ENCODE measurements at places on chromosomes 4 and X.

DNA sequence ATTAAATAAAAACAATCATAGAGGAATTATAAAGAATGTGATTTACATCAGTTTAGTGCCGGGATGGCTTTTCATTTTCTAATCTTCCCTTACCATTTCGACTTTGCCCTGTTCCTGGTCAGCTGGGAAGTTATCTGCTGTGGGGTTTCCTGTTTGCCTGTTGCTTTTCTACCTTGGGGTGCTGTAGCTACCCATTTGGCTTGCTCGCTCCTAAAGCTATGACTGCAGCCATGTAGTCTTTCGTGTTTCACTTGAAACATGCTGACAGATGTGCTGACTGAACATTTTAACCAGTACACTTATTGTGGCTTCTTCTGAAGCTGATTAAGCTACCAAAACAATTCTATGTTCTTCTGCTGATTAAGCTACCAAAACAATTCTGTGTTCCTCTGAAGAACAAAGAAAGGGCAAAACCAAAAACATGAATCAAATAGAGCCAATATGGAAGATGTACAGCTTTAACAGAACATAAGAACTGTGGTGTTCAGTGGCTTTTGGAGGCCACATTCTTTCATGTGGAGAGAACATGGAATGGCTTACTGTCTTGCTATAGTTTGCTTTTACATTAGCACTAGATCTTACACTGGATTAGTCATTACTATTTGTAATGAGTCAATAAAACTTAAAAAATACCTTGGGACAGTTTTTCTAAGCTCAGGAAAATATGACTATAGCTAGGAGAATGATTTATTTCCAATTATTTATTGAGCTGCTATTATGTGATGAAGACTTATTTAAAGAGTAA is 440.4 kb downstream of the SPRY1 start:
- no peak for DNase-seq

DNA sequence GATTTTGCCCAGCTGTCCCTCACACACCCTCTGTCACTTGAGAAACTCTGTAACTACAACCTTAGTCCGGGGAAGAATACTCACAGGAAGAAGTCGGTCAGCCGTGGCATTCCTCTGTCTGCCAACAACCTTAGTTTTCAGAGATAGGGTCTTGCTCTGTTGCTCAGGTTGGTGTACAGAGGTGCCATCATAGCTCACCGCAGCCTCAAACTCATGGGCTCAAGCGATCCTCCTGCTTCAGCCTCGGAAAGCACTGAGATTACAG is 12.2 kb upstream of the SPCS3 start:
- DNase-seq = no peak

- no peak for DNase-seq
Observed at GRCh38 chrX:121165930-121166359, 118.5 kb downstream of the GLUD2 start.

DNA sequence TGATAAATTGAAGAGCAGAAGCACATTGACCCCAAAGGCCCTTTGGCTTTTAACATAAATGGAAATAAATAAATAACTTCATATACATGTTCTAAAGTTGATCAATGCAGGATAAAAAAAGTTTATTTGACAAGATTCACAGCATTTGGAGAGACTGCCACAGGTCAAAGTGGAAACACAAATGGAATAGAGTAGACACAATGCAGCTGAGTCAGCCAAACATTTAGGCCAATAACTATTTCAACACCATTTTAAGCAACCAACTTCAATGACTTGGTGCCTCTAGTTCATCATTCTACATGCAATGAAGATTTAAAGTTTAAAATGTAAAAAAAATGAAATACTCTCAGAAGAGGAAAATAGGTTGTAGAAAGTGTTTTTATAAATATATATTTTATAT is 365.2 kb downstream of the FAT4 start:
- DNase-seq = no peak

- no peak for DNase-seq
Observed at GRCh38 chr4:25635501-25635900, 20.1 kb upstream of the SLC34A2 start.

GRCh38 chr4:23763559-23763958 is 126.3 kb downstream of the PPARGC1A start:
- DNase-seq = no peak

- peak; percentile 56 for DNase-seq
Observed at GRCh38 chr4:78131403-78131802, 74.3 kb downstream of the FRAS1 start.

GRCh38 chr4:176805155-176805554 is 12.4 kb upstream of the VEGFC start:
- no peak for DNase-seq

DNA sequence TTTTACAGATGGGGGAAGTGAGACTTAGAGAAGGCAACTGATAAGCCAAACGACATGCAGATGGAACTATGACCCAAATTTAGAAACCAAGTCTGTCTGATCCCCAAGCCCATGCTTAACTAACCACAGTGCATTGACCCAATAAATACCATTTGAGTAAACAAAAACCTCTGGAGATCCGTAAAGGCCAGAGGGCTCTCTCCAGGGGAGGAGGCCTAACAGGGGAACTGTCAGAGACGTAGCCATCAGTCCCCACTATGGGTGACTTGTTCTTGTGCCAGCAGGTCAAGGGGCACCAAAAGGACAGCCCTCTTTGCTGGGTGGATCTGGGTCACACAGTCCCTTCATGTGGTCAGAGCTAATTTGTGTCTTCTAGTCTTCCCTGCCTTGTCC is 420.2 kb downstream of the BCOR start:
- no peak for DNase-seq

- no peak for DNase-seq
Observed at GRCh38 chrX:68424719-68425118, 8.6 kb downstream of the OPHN1 start.

- DNase-seq = no peak
Observed at GRCh38 chr4:20337261-20337664, 85.6 kb downstream of the SLIT2 start.

GRCh38 chrX:31547416-31547815 is 475.6 kb upstream of the FTHL17 start:
- DNase-seq = no peak

DNA sequence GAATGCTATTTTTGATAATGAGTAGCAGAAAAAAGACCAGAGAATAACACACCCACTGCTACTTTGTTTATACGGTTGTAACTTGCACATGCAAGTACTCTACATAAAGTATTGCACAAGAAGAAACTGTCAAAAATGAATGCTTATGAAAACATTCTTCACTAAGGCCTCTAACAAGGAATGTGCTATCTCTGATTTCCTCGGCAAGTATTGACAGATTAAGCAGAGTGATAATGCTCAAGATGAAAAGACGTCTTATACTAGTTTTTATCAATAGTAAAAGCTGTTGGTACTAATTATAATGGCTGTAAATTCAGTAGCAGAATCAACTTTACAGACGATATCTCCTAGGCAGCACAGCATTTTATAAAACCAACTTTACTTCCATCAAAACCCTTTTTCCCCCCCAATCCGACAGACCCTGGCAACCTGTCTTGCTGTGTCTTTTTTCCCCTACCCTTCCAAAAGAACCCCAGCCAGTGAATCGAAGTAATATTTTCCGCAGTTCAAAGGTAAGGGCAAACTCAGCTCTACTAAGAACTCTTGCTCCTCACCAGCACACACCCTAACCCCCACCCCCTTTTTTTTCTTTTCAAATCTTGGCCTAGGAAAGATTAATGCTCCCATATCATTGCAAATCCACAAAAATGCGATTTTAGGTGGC is 1.5 kb downstream of the FRYL start:
- no peak for DNase-seq

- no peak for DNase-seq
Observed at GRCh38 chr4:97653701-97654100, 489.6 kb downstream of the STPG2 start.

DNA sequence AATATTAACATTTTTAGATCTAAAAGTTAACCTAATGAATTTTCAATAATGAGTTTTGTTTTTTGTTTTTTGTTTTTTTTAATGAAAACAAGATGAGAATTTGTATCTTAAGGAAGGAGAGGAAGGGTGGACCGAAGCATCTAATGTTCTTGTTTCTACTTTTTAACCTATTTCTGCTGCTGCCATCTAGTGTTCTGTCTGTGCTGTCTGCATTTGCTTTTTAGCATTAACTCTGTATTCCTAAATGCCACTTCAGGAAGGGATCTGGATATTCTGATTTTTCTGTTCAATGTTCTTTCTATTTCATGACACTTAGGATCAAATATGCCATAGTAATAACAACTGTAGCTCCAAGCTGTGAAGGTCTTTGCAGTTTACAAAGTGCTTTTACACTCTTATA is 161.7 kb downstream of the BRWD3 start:
- DNase-seq = no peak

DNA sequence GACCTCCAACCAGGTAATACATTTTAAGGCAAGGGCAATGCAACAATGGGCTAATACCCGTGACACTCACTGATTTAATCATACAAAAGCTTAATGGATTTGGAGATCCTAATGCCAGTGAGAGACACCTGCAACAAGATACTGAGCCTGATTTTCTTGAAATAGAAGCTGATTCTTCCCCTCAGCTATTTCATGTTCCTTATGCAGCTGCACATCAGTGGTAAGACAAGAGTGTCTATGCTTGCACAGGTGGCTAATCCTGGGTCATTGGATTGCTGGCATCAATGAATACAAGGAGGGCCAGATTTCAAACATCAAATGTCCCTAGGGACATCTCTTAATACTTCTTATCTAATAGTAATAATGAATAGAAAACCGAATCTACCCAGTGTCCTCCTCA is 139.7 kb downstream of the PPARGC1A start:
- no peak for DNase-seq

GRCh38 chr4:98822144-98822543 is 106.8 kb downstream of the EIF4E start:
- DNase-seq = no peak

DNA sequence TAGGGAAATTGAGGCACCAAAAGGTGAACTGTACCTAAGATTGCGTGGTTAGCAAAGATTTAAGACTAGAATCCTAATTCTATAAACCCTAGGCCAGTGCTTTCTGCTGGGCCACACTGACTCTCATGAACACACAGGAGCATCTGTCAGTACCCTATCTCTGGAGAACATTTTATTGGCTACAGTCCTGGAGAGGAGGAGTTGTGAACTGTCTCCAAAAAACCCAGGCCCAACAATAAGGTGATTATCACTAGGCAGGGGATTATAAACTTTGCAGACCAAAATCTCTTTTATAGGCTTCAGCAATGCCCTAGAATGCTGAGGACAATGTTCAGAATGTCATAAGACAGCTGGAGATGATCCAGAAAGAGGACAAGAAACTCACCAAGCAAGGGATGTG is 24.1 kb downstream of the OPHN1 start:
- DNase-seq = no peak

DNA sequence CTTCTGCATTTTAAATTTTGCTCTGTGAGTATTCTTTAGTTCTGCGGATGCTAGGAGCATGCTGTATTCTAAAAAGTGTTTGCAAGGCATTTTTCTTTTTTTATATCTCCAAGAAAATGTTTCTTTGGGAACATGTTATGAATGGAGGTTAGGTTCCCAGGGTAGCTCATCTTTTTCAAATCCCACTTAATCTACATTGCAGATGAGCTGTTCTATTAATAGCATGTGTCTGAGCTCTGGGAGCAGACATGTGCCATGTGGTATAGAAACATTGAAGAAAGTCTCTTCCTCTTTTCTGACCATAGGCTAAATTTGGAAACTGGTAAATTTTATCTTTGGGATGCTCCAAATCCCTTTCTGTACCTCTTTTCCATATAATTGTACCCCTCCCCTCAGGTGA is 23.2 kb downstream of the DIAPH2 start:
- no peak for DNase-seq
